ENCODE measurements at places on chromosomes 2 and 18.
A peak's percentile ranks its signal among the peaks of the same experiment; 100 is the strongest.

DNA sequence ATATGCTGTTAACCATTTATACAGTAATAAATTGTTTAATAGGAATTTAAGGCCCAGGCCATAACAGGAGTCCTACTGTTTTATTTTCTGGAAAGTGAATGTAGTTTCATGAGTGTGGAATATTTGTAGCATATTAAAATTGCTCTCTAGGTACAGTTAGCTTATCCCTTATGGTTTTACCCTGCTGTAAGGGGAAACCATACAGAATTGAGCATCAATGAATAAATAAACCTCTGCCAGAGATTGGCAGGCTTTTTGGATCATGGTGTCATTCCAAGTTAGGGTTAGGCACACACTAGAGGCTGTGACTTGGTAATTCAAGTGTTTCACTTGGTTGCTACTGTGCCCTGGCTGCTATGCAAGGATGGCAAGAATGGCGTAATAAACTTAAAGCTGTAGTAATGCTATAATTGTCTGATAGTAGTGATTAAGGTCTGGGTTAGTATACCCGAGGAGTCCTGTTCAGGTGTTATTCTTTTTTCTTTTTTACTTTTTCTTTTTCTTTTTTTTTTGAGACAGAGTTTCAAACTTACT lies 30.4 kb downstream of the BMPR2 start:
- no peak for DNase-seq

GRCh38 chr18:79576686-79577351 lies 102.8 kb upstream of the CTDP1 start:
- no peak for DNase-seq

- peak; percentile 51 for DNase-seq
Observed at GRCh38 chr2:46814160-46814961, 101.2 kb downstream of the MCFD2 start.

DNA sequence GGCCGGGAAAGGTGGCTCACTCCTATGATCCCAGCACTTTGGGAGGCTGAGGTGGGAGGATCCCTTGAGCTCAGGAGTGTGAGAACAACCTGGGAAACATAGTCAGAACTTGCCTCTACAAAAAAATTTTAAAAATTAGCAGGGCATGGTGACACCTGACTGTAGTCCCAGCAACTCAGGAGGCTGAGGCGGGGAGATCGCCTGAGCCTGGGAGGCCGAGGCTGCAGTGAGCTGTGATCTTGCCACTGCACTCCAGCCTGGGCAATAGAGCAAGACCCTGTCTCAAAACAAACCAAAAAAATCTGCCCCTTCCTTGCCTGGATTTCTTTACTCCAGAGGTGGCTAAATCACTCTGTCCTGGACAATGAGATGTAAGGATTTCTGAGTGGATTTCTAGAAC lies 197.7 kb downstream of the NRP2 start:
- no peak for DNase-seq

- DNase-seq: no peak
Observed at GRCh38 chr2:65604246-65604645, 171.8 kb upstream of the SPRED2 start.

GRCh38 chr2:139271149-139271548 lies 491.0 kb upstream of the NXPH2 start:
- DNase-seq: no peak

DNA sequence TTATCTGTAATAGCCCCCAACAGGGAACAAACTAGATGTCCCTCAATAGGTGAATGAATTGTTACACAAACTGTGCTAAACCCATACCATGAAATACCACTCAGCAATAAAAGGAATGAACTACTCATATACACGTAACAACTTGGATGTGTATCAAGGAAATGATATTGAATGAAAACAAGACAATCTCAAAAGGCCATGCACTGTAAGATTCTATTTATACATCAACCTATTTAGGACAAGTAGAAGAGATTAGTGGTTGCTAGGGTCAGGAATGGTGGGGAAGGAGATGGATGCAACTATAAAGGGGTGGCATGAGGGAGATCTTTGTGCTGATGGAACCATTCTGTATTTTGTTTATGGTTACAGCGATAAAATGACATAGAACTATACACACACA lies 47.1 kb downstream of the KANSL3 start:
- DNase-seq: no peak

GRCh38 chr2:119028327-119029174 lies 86.6 kb downstream of the MARCO start:
- DNase-seq: peak; percentile 54

- DNase-seq: no peak
Observed at GRCh38 chr2:218383892-218384519, 1.9 kb downstream of the SLC11A1 start.

- peak; percentile 4 for DNase-seq
Observed at GRCh38 chr2:206558492-206558891, 83.8 kb upstream of the FAM237A start.

- DNase-seq: no peak
Observed at GRCh38 chr2:207504513-207505170, 25.1 kb upstream of the CREB1 start.

- no peak for DNase-seq
Observed at GRCh38 chr2:132404056-132404455, 12.5 kb upstream of the GPR39 start.

GRCh38 chr2:187855689-187856088 lies 301.5 kb upstream of the TFPI start:
- DNase-seq: no peak

DNA sequence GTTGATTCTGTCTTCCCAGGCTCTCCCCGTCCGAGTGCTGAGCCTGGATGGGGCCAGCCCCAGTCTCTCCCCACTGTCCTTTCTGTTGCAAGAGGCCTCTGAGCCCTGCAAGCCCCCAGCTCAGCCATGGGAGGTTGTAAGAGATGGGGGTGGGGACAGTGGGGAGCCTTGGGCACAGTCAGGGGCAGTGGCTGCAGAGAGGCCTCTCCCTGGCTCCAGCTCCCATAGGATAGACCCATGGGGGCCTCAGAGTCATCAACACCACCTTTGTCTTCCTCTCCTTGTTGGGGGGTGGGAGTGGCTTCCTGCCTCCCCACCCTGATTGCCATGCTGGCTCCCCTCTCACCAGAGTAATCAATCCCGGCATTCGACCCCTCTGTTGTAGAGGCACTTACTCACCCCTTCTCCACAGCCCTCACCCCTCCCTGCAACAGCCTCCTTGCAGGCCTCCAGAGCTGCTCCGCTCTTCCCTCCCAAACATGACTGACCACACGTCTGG lies 37.5 kb upstream of the NPAS2 start:
- no peak for DNase-seq

GRCh38 chr2:9428965-9429577 lies 5.6 kb downstream of the CPSF3 start:
- no peak for DNase-seq

DNA sequence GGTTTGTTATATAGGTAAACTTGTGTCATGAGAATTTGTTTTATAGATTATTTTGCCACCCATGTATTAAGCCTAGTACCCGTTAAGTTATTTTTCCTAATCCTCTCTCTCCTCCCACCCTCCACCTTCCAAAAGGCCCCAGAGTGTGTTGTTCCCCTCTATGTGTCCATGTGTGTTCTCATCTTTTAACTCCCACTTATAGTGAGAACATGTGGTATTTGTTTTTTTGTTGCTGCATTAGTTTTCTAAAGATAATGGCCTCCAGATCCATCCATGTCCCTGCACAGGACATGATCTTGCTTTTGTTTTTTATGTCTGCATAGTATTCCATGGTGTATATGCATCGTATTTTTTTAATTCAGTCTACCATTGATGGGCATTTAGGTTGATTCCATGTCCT lies 1075.6 kb upstream of the CNTNAP5 start:
- DNase-seq: no peak

- DNase-seq: peak; percentile 36
Observed at GRCh38 chr2:113979191-113980128, 89.6 kb downstream of the ACTR3 start.

GRCh38 chr2:179771791-179772190 lies 89.6 kb downstream of the ZNF385B start:
- DNase-seq: no peak

DNA sequence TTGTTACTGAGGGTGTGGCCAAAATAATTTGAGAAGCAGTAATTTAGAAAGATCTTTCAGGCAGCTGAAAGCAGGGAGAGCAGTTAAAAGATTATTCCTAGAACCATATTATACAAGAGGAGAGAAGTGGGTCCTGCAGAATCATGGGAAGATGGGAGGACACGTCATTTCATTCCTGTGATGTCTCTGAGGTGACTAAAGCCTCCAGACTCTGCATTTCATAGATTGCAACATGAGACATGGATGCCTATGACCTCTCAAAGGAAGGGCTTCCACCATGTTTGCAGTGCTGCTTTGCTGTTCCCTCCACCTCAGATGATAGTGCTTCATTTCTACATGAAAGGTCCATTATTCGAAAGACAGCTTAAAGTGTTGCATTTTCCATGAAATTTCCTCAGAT lies 788.4 kb downstream of the TSN start:
- DNase-seq: no peak

GRCh38 chr18:28529644-28530043 lies 352.7 kb upstream of the CDH2 start:
- DNase-seq: no peak

GRCh38 chr2:45946023-45946422 lies 294.5 kb downstream of the PRKCE start:
- DNase-seq: peak; percentile 48

DNA sequence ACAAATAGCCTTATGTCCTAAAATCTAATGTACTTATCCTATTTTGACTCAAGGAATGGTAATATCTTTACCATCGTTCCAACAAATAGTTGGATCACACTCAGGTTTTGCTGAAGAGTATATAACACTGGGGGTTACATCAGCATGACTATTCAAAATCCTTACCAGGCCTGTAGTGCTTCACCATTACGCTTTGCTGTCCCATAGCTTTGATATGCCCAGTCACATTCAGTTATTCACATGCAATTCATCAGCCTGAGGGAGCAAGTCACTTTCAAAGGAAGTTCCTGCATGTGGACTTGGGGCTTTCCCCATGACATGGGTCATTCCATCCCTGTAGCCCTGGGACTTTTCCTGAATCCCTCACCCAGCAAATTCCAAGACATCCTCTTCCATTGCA lies 39.6 kb downstream of the FTCDNL1 start:
- DNase-seq: no peak

DNA sequence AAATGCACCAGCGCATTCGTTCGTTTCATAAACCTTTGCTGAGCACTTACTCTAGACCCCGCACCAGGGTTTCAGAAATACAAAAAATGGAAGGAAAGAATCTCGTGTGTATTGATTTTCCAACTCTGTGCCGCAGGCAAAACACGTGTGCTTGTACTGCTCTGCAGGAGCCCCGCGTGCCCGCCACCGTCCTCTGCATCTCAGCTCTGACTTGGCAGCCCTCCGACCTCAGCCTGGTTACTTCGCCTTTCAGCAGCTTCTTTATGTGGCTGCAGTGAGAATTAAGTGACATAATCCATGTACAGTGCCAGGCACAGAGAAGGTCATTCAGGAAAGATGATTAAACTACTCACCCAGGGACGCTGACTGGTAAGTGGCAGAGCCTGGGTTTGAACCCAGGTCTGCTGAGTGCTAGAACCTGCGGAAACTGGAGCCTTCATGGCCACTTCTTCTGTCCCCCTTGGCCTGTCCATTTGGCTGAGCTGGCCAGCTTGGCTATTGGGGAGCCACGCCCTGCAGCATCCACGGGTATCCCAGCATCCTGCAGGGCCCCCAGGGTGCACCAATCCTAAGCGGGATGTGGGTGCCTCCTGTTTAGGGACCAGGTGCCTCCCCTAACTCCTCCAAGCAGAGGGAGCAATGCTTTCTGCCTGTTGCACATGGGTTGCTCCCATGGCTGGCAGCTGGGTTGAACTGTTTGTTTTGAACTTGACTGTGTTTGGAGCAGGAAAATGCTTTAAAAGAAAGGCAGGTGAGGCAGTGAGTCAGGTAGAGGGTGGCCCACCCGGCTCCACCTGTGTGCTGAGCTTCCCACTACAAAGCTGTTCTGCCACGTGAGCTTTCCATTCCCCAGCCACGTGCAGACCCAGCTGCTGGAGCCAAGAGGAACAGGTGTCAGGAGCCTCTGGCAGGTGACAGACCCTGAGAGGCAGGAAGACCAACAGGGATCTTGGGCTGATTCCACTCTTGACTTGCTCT lies 34.3 kb downstream of the INHBB start:
- DNase-seq: no peak

DNA sequence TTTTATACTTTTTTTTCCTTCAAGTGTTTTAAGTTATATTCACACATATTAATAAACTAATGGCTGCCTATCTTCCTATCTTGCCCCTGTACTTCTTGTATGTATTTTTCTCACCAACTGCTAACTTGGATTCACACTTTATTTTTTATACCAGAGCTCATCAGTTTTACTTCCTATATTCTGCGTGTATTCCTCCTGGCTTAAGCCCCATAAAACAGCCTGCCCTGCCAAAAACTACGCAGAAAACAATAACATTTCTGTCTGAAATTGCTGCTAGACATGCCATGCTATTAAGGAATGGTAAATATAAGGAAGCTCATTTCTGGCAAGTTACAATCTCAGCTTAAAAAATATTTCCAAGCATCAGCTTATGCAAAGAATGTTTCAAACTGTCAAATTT lies 172.3 kb downstream of the UBE2E3 start:
- DNase-seq: no peak
